ENCODE measurements at places on chromosomes 3 and 15.

DNA sequence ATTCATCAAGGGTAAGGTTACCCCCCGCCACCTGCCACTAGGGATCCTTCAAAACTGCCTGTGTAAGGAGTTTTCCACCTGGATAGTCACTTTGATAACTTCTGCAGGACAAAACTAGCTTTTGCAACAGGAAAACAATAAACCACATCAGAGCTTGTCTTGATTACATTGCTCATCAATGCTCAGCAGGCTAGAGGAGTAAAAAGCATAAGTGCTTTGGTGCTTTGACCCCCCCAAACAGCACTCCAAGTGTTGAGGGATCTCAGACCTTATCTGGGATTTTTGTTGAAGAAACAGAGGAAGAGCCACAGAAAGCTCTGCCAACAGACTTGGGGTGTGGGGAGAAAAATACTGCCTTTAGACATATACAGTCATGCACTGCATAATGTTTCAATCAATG is 10.8 kb upstream of the PHLDB2 start:
- no peak for DNase-seq

- no peak for DNase-seq
Measured at GRCh38 chr15:87777054-87777561, 479.4 kb downstream of the NTRK3 start.

DNA sequence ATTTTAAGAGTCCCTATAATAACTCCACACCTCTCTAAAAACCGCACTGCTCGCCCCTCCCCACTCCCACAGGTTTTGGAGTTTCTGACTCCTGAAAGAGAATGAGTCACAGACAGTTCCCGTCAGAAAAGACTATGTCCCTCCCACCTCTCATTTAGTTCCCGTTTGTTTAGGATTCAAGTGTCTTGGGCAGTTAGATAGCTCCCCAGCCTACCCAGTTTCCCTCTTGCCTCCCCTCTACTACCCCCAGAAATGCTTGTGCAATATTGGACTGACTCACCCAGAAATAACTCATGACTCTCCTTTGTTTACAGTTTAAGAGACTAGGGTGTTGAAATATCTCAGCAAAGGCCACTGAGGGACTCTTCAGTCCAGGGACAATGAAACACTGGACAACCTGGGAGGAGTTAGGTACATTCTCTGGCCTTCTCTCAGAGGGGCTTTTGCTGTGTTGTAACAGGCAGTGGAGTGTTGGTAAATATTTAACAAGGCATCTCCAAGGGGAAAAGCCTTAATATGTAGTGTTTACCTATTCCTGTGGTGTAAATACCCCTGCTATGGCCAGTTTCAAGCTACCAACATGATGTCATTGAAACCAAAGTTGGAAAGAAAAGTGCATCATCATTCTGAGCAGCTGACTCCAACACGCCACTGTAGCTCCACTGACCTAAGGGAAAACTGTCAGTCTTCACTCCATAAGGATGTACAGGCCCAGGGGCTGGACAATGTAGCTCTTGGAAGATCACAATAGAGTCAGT is 96.1 kb upstream of the CHD2 start:
- no peak for DNase-seq

GRCh38 chr15:67037694-67038093 is 27.7 kb upstream of the SMAD3 start:
- DNase-seq = no peak

GRCh38 chr3:16741890-16742289 is 136.7 kb upstream of the DAZL start:
- no peak for DNase-seq

GRCh38 chr3:39401983-39402382 is 4.5 kb upstream of the RPSA start:
- no peak for DNase-seq

GRCh38 chr3:42428830-42429229 is 18.4 kb upstream of the LYZL4 start:
- DNase-seq = no peak

- no peak for DNase-seq
Measured at GRCh38 chr3:22236490-22237270, 485.7 kb upstream of the ZNF385D start.

- no peak for DNase-seq
Measured at GRCh38 chr3:110504401-110504800, 567.2 kb upstream of the NECTIN3 start.

- no peak for DNase-seq
Measured at GRCh38 chr3:5016211-5017161, 37.2 kb downstream of the BHLHE40 start.

DNA sequence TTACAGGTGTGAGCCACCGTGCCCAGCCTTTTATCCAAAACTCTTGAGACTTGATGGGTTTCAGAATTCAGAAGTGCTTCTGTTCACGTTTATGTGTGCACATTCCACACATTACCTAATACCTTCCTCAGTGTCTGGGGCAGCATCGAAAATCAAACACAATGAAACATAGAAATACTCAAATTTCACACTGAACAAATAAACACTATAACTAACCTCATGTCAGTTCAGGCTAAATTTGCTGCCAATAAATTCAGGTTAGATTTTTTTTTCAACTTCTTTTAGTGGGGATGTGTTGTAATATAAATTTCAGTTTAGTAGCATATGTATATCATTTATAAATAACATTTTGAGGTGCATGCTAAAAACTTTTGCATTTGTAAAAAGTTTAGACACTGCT is 2.8 kb downstream of the EIF2AK4 start:
- DNase-seq = no peak

- DNase-seq = no peak
Measured at GRCh38 chr3:153595186-153595815, 433.3 kb downstream of the RAP2B start.

DNA sequence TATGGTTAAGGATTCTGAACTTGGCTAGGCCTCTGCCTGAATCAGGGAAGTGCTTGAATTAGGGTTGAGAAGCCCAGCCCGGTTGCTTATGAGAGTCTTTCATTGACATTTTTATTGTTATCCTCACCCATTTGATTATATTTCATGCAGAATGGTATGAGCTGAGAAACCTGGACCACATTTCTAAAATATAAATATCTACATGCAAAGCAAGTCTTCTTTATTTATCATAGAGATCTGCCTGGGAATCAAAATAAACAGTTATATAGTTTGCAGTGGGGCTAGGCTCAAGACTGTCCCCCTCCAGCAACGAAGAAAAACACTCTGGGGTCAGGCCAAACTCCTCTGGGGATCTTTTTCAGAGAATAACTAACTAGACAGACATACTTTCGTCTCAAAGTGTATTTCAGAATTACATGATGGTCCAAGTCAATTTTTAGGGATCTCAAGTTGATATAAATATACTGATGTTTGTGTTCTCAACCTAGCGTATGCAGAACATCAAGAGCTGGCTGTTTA is 675.4 kb upstream of the NR2F2 start:
- no peak for DNase-seq

GRCh38 chr3:20052851-20053250 is 12.6 kb downstream of the KAT2B start:
- DNase-seq = no peak

- no peak for DNase-seq
Measured at GRCh38 chr3:8371085-8371551, 130.5 kb upstream of the LMCD1 start.

DNA sequence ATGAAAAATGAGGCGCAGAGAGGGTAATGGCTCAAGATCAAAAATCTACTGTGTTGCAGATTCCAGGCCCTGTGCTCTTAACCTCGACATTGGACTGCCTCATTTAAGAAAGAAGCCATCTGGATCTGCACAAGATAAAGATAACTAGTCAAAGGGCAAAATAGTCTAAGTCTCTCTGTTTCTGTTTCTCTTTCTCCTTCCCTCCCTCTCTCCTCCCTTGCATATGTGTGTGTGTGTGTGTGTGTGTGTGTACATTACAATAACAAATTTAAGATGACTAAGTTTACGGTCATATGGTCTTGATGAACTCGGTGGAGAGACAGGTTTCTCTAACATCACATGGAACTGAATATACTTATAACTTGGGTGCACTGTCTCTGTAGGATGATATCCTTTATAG is 69.2 kb downstream of the MEIS2 start:
- no peak for DNase-seq

- no peak for DNase-seq
Measured at GRCh38 chr15:98580572-98580971, 67.8 kb upstream of the IGF1R start.

DNA sequence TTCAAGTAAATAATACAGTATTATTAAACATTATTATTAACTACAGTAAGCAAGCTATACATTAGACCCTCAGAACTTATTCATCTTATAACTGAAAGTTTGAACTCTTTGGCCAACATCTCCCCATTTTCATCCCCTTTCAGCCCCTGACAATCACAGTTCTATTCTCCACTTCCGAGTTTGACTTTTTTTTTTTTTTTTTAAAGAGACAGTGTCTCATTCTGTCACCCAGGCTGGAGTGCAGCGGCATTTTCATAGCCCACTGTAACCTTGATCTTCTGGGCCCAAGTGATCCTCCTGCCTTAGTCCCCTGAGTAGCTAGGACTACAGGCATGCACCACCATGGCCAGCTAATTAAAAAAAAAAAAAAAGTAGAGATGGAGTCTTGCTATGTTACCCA is 41.3 kb upstream of the LRIG1 start:
- no peak for DNase-seq

DNA sequence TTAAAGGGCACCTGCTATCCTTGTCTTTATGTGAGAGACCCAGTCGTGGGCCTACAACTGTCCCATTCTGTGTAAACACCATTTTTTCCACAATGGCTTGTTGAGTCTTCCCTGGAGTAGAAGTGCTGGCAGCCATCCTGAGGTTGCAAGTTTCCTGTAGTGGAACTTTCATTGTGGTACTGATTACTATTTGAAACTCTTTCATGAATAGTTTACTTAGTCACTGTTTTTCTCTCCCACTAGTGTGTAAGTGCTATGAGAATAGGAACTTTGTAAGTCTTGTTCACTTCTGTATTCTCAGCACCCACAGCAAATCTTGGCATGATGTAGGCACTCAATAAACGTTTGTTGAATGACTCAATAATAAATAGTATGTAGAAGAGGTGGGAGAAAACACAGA is 48.6 kb downstream of the RARB start:
- no peak for DNase-seq

DNA sequence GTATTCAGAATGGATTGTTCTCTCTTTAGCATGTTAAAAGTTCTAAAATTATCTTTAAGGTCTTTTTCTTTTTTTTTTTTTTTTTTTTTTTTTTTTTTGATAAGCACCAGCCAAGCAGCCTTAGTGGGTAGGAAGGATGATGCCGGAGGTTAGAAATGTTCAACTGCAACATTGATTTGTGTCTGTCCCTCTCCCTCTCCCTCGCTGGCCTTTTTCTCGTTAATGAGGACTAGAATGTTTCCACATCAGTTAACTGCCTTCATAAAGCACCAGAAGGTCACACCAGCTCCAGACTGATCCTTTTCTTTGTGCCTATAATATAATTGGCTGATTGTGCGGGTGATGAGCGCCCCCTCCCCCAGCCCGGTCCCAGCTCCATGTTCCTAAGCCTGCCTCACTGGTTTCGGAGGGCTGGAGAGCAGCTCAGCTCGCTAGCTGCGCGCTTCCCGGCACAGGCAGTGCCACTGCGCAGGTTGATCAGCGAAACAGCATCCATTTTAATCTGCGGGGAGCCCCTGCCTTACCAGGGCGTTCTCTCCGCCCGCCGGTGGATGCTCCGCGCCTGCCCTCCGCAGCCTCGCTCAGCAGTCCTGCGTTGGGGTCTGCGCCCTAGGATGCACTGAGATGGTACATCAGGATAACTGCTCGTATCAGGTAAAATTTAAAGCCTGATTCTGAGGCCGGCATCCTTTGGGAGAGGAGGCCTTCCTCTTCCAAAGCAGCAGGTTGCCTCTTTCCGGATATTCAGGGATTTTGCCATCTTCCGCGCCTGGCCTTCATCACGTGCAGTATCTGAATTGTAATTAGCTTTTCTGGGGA is 148.9 kb upstream of the IL12A start:
- DNase-seq = no peak

- DNase-seq = no peak
Measured at GRCh38 chr3:158352551-158352950, 218.4 kb upstream of the MLF1 start.

DNA sequence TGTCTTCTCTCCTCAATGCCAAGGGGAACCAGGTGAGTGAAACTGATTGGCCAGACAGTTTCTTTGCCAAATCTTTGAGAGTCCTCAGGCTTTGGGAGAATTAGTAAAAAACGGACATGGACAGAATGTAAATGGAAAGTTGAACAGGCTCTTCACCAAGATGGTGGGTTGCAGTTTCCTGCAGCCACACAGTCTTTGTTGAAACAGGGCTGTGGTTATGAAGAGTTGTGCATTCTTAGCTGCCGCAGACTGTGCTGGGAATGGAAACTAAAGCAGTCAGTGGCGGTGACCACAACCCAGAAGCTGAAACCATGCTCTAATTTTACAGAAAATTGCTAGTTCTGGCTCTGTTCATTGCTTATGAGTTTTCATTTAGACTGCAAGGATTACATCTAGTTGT is 42.1 kb upstream of the TASOR start:
- no peak for DNase-seq

GRCh38 chr3:68206524-68207117 is 552.2 kb upstream of the SUCLG2 start:
- DNase-seq = no peak

GRCh38 chr15:94206463-94207167 is 24.7 kb upstream of the MCTP2 start:
- DNase-seq = no peak

- no peak for DNase-seq
Measured at GRCh38 chr3:10609134-10609533, 103.7 kb upstream of the ATP2B2 start.

- DNase-seq = no peak
Measured at GRCh38 chr3:5187920-5188418, 462 bp downstream of the EDEM1 start.
